ENCODE measurements at places on chromosomes 3 and 15.

- peak; percentile 91 for DNase-seq
These were observed 1.9 kb downstream of the ADAMTS9 start for GRCh38 chr3:64685800-64686445.

DNA sequence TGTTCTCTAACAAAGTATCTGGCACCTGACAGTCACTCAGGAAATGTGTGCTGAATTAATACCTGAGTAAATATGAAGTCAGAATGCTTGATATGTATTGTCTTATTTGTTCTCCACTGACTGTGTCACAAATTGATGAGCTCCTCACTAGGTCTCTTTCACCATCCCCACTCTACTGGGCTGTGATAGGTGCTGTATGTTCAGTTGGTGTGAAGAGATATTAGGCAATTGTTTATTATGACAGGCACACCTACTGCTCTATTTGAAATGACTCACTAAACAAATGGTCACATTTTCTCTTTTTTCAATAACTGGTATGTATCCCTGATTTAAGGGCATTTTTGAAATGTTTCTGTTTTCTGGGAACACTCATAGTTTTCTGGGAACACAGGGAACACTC lies 25.2 kb upstream of the CCDC39 start:
- DNase-seq: no peak

DNA sequence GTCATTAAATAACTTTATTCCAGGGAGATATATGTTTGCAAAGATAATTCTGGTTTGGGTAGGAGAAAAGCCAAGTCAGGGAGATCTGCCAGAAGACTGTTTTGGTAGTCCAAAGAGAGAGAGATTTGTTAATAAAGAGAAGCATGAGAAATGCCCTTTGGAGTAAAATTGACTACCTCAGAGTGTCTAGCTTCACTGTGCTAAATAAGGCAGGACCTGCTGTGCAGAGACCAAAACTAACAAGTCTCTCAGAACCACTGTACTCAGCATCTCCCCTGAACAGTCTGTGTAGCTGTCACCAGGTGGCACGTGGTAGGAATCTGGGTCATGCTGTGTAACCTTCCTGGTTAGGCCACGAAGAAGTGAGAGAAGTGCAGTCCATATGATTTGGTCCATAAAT lies 31.6 kb upstream of the SLC35G2 start:
- peak; percentile 38 for DNase-seq

GRCh38 chr3:95813244-95813643 lies 1001.1 kb upstream of the EPHA6 start:
- peak; percentile 22 for DNase-seq

DNA sequence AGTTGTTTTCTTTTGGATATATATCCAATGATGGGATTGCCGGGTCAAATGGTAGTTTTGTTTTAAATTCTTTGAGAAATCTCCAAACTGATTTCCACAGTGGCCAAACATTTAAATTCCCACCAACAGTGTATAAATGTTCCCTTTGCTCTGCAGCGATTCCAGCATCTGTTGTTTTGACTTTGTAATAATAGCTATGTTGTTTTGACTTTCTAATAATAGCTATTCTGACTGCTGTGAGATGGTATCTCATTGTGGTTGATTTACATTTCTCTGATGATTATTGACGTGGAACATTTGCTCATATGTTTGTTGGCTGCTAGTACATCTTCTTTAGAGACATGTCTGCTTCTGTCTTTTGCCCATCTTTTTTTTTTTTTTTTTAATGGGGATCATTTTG lies 332.2 kb upstream of the GBE1 start:
- DNase-seq: no peak

- no peak for DNase-seq
These were observed 10.7 kb downstream of the COPB2 start for GRCh38 chr3:139378587-139379241.

DNA sequence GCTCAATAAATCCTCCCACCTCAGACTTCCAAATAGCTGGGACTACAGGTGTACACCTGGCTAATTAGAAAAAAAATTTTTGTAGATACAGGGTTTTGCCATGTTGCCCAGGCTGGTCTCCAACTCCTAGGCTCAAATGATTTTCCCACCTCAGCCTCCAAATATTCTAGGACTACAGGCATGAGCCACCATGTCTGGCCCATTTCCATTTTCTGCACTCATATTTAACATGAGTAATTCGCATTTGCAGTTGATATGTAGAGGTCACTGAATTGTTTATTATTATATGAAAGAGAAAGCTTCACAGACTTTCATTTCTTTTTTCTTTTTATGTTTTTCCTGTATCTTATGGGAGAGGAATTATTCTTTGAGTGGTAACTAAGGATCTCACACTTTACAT lies 492.7 kb downstream of the CNTN3 start:
- no peak for DNase-seq

- no peak for DNase-seq
These were observed 10.0 kb downstream of the ATR start for GRCh38 chr3:142568393-142569017.

DNA sequence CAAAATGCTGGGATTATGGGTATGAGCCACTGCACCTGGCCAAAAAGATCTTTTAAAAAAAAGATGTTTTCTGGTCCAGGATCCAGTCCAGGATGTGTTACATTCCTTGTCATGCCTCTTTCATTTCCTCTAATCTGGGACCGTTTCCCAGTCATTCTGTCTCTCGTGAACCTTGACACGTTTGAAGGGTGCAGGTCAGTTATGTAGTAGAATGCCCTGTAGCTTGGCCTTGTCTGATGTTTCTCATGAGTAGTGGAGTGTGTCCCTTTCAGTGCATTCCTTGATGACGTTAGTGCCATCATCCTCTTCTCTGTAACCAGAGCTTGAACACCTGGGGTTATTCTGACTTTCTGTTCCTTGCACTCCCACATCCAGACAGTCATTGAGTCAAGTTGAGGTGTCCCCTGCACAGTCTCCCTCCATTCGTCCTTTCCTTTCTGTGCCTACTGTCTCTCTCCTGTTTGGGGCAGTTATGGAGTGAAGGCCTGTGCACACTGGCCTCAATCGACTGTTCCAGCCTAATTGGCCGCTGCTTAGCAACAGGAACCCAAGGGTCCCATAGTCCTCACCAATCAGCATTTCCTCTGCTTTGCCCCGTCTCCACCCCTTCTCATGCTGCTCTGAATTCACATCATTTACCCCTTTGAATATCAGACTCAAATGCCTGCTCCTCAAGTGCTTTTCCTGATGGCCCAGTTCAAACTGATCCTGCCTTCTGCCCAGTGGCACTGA lies 5.5 kb downstream of the FAM81A start:
- no peak for DNase-seq

DNA sequence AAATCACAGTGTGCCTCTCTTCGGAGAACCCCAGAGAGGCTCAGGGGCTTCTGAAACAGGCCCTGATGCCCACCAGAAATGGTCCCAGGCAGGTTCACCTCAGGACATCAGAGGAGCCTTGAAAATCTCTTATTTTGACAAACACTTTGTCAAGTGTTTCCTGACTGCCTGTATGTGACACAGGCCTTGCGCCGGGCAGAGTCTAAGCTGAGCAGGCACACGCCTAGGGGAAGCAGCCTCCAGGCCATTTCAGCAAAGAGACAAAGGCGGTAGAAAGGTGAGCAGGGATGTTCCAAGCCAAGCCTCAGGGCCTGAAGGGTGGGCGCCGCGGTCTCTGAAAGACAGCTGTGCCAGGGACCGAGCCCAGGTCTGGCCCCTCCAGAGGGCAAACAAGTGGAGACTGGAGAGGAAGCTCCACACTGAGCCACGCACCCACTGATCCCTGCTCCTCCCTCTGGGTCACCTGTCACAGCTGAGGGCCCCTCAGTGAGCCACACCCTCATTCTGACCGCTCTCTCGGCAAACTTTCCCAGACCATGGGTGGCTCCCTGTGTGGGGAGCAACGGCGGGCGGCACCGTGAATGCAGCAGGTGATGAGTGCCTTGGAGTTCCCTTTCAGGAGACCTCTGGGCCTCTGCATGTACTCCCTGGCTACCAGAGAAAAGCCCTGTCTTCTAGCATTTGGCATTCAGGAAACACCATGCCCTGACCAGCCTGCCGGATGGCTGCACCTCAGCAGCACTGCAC lies 136.1 kb downstream of the ADAMTS17 start:
- no peak for DNase-seq

- no peak for DNase-seq
These were observed 88.7 kb upstream of the EPHB3 start for GRCh38 chr3:184472723-184473428.

DNA sequence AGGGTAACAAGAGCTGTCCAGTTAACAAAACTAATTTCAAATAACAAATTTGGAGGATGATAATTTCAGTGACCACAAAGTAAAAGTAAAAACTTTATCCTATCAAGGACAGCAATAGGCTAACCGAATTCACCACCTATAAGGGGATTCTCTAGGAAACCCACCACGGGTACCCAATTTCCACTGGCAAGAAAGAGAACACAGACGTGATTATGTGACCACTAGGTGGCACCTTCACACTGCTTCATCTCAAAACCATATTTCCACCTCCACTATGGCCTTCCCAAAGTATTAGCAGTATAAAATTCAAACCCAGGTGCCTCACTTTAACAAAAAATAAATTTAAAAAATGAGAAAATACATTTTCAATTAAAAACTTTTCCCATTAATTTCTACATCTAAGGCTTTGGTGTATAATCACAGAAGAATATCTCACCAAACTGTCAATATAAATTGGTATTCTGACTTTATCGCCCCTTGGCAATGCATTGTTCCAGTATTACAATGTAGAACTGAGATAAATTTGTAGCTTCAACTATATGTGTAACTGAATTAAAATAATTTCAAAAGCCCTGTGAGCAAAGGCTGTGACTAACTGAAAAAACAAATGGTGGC lies 96.5 kb downstream of the FSIP1 start:
- DNase-seq: peak; percentile 32

GRCh38 chr3:141644931-141645330 lies 93.2 kb upstream of the RNF7 start:
- no peak for DNase-seq

DNA sequence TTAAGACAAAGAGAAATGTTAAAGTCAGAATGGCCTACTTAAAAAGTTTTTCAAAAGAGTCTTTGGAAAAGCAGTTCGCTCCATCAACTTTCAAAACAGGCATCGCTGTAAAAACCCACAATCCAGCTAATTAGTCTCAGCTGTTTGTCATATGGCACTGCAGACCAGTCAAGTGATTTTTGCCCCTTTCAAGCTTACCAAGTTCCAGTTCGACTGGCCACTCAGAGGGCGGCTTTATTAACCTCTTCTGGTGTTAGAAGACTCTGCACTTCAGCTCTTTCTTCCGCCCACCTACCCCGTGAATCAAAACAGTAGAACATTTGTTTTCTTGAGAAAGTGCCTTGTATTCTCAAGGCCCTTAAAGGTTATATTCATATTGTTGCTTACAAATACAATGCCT lies 19.3 kb downstream of the RAB27A start:
- DNase-seq: no peak

DNA sequence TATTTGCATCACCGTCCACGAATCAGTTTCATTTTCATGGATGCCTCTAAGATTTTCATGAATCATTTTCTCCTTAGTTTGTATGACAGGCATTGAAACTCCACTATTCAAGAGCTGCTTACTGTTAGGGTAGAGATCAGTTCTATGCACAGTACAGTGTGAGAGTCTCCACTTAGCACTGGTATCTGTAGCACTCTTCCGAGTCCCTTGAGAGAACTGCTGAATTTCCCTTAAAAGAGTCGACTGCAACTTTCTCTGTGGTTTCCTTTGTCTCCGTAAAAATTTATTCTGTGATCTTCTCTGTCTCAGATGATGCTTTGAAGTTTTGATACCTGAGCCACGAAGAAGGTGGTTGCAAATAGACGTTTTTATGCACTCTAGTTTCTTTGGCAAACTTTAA lies 14.8 kb downstream of the GTPBP8 start:
- no peak for DNase-seq

DNA sequence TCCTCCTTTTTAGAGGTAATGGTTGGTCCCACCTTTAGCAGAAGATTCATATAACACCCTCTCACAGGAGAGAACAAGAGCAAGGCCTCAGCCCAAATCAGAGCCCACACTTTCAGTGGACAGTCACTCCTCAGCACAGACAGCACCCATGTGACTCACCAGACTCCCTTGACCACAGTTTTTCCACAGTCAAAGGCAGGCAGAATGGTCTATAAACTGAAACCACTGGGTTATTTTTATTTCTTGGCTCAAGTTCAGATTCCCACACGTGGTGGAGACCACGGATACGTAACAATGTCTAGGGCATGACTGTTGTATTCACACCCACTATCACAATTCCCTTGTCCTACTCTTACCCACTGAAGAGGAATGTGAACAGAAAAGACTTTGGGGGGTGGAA lies 237.8 kb upstream of the UBE2E1 start:
- peak; percentile 97 for DNase-seq

DNA sequence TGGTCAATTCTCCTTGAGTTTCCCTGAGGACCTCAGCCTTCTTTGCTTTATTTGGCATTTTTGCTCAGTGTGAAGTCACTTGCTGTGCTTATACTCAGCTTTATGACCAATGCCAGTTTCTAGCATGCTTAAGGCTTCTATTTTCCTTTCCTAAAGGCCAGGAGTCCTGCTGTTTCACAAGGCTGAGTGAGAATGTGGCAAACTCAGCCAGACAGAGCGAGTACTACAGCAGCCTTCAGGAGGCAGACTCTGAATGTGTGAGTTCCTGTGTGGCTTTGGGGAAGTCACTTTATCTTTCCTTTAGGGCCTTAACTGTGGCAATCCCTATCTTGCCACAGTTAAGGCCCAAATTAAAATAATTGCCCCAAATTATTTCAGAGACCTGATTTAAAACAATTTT lies 213.2 kb upstream of the MRPL3 start:
- no peak for DNase-seq

GRCh38 chr15:65343374-65343981 lies 34.3 kb downstream of the IGDCC3 start:
- DNase-seq: no peak

- DNase-seq: peak; percentile 36
These were observed 18.6 kb upstream of the TICRR start for GRCh38 chr15:89556413-89557262.

DNA sequence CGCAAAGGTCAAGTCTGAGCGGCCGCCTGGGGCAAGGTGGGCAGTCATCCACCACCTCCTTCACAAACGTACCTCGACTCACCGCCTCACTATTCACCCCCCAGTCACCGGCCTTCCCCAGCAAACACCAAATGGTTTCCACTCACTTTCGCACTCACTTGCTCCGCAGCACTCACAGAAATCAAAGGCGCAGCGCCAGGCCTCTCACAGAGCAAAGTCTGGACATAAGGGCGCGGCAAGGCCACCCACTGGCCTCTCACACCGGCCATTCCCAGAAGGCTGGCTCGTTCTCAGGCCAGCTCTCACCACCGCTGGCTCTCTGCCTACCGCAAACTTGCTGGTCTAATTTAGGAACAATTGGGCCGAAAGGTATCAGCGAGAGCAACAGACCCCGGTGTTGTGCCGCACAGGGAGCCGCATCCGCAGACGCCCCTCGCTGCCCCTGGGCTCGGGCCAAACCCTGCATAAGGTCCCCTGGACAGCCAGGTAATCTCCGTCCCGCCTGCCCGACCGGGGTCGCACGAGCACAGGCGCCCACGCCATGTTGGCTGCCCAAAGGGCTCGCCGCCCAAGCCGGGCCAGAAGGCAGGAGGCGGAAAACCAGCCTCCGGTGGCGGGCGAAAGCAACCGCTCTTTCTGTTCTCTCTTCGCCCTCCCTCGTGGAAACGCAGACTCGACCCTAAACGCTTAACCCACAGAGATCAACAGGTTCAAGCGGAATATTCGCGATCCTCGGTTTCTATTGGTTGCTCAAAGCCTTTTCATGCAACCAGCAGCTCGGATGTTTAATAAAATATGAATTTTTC lies 2.9 kb downstream of the SHOX2 start:
- DNase-seq: no peak

GRCh38 chr3:42700366-42701288 lies 2.0 kb downstream of the HHATL start:
- no peak for DNase-seq
